ENCODE measurements at places on chromosomes 1 and 21.

DNA sequence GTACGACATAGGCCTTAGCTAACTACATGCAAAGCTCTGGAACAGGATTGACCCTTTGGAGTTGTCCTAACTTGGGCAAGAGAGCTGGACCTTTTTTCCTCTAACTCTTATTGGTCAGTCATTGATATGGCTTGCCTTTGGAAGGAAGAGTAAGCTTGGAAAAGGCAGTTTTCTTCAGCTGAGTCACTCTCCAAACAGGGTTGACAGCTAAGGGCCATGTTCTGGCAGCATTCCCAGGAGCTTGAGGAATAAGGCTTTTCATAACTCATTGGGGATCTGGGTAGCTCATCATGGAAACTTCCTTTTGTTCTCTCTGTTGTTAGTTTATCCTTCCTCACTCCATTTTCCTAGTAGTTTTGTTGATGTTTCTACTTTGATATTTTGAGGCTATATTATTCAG, 14.5 kb upstream of the ERRFI1 start:
- no peak for DNase-seq

GRCh38 chr1:199821029-199821779, 206.3 kb upstream of the NR5A2 start:
- DNase-seq: no peak

DNA sequence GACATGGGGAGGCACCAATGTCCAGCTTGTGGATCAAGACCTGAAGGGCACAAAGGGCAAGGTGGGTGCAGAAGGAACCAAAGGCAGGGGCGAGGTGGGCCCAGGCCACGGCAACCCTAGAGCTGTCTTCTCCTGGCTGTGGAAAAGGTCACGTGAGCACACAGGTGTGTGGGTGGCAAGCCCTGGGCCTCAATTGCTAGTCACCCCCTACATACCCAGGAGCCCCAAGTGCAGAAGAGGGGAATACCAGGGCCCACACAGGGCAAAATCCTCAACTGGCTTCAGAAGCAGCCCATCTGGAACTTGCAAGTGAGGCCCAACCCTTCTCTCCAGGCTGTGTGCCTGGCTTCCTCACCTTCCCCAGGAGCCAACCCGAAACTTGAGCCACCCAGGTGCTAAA, 25.6 kb downstream of the ZBTB17 start:
- DNase-seq: no peak

DNA sequence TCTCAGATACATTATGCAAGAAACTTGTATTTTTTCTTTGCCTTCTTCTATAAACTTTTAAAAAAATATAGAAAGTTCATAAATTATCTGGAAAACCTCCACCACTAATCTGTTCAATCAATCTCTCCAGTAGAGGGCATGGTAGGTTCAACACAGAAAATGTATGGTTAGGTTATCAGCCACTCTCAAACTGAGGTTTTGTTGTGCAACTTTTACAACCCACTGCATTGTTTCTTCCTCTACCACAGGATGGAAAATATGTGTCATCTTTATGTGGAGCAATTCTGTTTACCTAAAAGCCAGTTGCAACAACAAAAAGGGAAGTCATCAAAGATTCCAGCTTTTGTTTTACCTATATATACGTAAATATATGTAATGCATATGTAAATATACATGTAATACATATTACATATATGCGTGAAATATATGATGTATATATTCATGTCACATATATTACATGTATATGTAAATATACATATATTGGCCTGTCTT, 3.0 kb upstream of the RGS2 start:
- DNase-seq: no peak

- DNase-seq: no peak
Measured at GRCh38 chr1:244869364-244869827, 5.1 kb upstream of the HNRNPU start.

- no peak for DNase-seq
Measured at GRCh38 chr1:70429757-70430156, 18.7 kb downstream of the CTH start.

DNA sequence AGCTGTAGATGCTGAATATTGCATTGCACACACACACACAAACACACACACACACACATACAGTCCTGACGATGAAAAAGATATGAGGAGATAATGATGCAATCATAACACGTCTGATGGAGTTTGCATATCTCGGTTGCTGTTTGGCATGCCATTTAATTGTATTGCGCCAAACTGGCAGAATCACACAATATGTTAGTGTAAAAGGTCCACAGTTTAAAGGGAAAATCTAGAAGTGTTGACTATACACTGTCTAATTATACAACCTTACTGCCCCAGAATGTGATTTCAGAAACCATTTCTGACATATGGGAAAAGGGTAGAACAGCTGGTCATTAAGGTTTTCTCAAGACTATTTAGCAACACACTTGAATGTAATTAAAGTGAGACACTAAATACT, 123.7 kb upstream of the PROX1 start:
- DNase-seq: no peak

DNA sequence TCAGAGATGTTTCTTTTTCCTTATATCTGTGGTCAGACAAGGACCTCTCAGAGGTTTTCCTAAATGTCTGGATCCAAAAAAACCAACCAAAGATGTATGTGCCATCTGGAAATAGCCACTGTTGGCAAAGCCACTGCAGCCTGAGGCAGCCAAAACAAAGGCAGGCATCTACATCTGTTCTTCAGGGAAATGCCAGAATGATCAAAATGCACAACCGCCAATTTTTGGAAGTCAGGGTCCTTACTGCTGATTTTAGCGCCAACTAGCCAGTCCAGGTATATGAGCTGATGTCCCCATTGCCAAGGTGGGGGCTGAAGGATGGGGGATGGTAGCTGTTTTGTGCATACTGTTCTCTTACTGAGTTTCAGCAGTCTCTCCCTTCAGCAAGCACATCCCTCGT, 45.9 kb downstream of the SYT14 start:
- no peak for DNase-seq

- DNase-seq: no peak
Measured at GRCh38 chr1:53539711-53540603, 80.8 kb downstream of the DMRTB1 start.

- DNase-seq: no peak
Measured at GRCh38 chr1:44146536-44147361, 5.3 kb upstream of the KLF18 start.

All from ecto neural progenitor cell (in vitro differentiated cells).